ENCODE measurements at places on chromosomes 6 and 20.

- no peak for DNase-seq
Measured at GRCh38 chr6:111812060-111813038, 60.9 kb downstream of the FYN start.

DNA sequence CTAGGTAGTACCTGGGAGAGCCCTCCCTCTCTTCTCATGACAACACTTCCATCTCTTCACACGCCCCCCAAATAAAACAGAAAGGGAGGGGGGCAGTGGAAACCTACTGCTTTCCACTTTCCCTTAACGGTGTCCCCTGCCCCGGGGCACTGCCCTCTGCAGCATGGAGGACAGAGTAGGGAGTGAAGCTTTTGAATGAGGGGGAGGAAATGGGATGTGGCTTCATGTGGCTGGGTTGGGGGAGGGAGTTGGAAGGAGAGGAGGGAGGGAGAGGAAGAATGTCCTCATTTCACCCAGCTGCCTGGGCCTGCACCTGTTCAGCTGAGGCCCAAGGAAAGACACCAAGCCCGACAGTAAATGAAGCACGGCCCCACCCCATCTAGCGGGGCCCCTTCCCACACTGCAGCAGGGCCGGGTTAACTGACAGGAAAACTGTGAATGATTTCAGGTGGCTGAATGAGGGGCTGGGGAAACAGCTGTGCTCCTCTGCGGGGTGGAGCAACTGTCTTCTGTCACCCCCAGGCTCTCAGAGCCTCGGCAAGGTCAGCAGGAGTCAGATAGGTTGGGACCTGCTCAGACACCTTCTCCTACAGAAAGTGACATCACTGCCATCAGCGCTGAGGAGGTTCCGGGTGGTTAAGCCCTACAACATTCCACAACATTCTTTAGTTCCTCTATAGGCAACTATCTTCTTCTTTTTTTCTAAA is 40.0 kb upstream of the TAF8 start:
- no peak for DNase-seq

DNA sequence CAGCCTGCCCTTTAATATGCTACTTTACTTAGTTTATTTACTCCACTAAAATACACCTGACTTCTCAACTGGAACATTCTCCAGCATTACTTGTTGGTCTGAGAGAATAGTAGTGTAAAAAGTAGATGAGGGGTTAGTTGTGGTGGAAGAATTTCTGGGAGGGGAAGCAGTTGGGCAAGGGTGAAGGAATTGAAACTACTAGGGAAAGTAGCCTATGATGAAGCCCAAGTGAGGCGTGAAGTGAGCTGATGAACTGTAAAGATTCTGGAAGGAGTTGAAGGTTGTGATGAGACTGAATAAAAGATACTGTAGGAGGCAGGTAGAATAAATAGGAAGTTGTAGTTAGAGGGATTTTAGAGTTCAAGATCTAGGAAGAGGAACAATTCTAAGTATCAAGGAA is 72.5 kb downstream of the ITCH start:
- no peak for DNase-seq

- DNase-seq, result no peak
Measured at GRCh38 chr6:15283986-15284361, 38.1 kb downstream of the JARID2 start.

DNA sequence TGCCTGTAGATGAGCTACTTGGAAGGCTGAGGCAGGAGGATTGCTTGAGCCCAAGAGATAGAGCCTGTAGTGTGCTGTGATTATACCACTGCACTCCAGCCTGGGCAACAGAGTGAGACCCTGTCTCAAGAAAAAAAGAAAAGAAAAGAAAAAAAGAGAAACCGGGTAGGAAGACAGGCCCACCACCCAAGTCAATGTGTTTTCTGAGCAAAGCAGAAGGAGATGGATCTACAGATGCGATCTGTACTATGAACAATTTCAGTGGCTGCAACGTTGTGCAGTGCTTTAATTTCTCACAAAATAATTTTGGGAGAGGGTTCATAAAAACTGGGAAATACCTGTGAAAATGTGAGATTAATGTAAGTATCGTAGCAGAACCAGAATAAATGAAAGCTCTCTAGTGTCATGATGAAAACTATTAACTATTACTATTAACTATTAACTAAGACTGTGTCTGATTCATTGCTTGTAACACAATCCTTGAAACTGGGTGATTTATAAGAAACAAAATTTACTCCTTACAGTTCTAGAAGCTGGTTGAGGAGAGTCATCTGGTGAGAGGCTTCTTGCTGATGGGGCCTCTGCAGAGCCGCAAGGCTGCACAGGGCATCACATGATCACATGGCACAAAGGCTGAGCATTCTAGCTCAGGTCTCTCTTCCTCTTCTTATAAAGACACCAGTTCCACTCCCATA is 233.1 kb upstream of the ZNF217 start:
- DNase-seq, result no peak

GRCh38 chr6:45351076-45351475 is 22.9 kb downstream of the RUNX2 start:
- DNase-seq, result no peak

- peak; percentile 52 for DNase-seq
Measured at GRCh38 chr6:63307581-63308246, 12.1 kb downstream of the LGSN start.

DNA sequence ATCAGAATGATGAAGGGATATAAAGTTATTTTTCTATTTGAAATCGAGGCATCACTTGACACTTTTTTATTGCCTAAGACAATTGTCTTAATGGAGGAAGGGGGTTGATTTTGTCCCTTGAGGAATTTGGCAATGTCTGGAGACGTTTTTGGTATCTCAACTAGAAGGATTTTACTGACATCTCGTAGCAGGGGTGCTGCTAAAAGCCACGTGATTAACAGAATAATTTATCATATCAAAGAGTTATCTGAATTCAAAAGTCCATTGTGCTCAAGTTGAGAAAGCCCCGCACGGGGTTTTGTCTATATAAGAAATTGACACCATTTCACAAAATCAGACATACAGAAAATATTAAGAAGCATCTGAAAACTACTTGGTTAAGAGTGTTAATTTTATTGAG is 1.5 kb upstream of the TAAR6 start:
- no peak for DNase-seq

DNA sequence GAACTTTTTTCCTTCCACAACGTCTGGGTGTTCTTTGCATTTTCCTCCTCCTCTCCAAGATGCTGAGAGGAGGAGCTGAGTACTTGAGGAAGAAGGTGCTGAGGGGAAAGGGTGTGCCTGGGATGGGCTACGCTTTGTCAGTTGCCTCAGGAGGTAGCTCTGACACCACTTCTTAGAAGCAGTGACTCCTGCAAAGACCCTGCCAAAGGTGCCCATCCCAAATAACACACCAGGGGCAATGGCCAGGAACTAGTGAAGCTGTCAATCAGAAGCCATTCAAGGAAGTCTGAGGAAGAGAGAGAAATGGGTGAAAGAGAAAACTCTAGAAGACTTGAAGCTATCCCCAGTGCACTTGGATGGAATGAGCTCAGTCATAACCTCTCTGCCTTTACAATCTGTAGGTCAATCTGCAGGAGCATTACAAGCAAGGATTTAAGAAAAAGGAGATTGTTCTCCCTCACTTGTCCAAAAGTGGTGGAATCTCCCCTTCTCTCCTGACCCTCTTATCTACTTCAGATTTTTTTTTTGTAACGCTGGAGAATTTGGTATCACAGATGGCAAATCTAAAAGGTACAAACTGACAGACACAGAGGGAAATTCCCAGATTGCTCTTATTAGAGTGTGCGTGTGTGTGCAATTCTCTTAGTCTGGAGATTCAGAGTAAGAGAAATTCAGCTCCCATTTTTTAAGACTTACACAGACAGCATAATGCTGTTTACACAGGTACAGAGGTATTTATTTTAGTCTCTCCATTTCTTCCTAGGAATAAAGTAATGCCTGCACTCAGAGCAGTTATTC is 242.6 kb downstream of the GMPR start:
- DNase-seq, result no peak

- no peak for DNase-seq
Measured at GRCh38 chr6:60952500-60952899, 1333.5 kb downstream of the KHDRBS2 start.

DNA sequence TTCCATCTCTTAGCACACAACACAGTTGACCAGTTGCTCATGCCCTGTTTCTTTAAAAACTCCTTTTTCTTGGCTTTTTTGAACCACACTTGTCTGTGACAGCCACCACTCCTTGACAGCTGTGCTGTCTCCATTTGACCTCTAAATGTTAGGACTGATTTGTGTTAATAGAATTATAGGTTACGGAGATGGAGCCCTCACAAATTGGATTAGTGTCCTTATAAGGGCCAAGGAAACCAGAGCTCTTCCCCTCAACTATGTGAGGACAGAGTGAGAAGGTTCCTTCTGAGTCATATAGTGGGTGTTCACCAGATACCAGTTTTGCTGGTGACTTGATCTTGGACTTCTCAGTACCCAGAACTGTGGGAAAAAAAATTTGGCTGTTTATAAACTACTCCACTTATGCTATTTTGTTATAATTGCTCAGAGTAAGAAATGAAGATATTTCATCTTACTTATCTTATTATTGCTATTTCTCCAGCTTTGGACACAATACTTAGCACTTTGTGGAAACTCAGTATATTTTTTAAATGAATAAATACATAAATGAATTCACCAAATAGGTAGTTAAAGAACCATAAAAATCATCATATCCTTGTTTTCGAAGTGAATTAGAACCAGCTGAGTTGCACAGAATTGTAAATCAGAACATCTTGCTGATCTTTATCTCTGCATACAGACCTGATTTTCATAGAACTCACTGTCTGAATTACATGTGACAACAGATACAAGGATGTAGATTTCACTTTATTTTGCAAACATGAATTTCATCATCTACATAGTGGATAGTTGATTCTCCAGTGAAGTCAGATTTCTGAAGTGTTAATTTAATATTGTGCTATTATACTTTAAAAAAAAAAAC is 598.5 kb upstream of the IRAK1BP1 start:
- DNase-seq, result no peak

- no peak for DNase-seq
Measured at GRCh38 chr6:34514112-34514511, 42.0 kb downstream of the SPDEF start.

- DNase-seq, result no peak
Measured at GRCh38 chr6:105695461-105695860, 292.6 kb upstream of the PREP start.

DNA sequence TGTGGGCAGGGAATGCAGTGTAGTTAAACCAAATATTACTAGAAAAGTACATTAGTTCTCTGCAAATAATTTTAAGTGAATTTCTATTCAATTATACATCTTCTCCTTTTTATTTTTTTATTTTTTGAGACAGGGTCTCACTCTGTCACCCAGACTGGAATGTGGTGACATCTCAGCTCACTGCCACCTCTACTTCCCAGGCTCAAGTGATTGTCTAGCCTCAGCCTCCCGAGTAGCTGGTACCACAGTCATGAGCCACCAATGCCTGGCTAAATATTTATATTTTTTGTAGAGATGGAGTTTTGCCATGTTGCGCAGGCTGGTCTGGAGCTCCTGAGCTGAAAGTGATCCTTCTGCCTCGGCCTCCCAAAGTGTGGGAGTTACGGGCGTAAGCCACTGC is 76.1 kb downstream of the ITCH start:
- DNase-seq, result no peak

GRCh38 chr6:108687921-108688320 is 127.2 kb downstream of the FOXO3 start:
- DNase-seq, result no peak

- no peak for DNase-seq
Measured at GRCh38 chr6:1825926-1826325, 216.2 kb downstream of the FOXC1 start.

- DNase-seq, result no peak
Measured at GRCh38 chr6:98036344-98036923, 753.4 kb upstream of the MMS22L start.

DNA sequence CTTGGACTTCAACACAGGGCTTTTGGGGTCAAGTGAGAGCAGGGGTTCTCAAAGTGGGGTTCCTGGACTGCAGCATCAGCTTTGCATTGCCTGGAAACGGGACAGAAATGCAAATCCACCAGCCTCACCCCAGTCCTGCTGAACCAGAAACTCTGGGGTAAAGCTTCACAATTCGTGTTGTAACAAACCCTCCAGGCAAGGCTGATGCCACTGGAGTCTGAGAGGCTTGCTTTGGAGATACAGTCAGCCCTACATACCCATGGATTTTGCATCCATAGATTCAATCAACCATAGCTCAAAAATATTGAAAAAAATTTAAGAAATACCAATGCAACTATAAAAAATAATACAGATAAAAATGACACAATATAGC is 160.4 kb upstream of the ECI2 start:
- no peak for DNase-seq

GRCh38 chr6:91155129-91155785 is 568.4 kb upstream of the MAP3K7 start:
- no peak for DNase-seq

GRCh38 chr6:16800942-16801341 is 39.7 kb upstream of the ATXN1 start:
- DNase-seq, result no peak
